ENCODE measurements at places on chromosomes 16 and 17. TPM values are rescaled to one million over a fixed set of nuclear protein-coding genes. Genes with fewer than 3 reads are reported as not detected.
A peak's percentile ranks its signal among the peaks of the same experiment; 100 is the strongest.

DNA sequence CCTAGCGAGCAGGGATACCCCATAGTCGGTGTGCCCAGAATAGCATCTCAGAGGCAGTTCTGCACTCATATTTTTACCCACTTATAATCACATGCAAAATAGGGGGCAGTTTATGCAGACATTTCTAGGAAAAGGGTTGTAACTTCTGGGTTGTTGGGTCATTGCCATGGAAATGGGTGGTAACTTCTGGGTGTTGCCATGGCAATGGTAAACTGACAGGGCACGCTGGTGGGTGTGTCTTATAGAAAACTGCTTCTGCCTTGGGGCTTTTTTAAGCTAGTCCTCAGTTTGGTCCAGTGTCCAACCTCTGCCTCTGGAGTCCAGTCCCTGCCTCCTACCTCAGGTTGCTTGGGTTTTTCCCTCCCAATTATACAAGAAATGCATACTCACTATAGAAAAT lies 7.4 kb upstream of the SPAG9 start:
- no peak overlapping the region for H3K27ac ChIP-seq
- H3K4me3 ChIP-seq = no peak overlapping the region
- H3K4me1 ChIP-seq = peaks cover 30% of the 10 kb centered on the region
- no peaks in the 10 kb centered on the region for H3K27me3 ChIP-seq
- DNase-seq = no peak

GRCh38 chr17:4748686-4749085 lies 9.0 kb upstream of the CXCL16 start:
- no peak overlapping the region for H3K4me3 ChIP-seq
- H3K27me3 ChIP-seq = peaks cover 62% of the 10 kb centered on the region
- no peak for DNase-seq
- H3K4me1 ChIP-seq = peaks cover 48% of the 10 kb centered on the region

DNA sequence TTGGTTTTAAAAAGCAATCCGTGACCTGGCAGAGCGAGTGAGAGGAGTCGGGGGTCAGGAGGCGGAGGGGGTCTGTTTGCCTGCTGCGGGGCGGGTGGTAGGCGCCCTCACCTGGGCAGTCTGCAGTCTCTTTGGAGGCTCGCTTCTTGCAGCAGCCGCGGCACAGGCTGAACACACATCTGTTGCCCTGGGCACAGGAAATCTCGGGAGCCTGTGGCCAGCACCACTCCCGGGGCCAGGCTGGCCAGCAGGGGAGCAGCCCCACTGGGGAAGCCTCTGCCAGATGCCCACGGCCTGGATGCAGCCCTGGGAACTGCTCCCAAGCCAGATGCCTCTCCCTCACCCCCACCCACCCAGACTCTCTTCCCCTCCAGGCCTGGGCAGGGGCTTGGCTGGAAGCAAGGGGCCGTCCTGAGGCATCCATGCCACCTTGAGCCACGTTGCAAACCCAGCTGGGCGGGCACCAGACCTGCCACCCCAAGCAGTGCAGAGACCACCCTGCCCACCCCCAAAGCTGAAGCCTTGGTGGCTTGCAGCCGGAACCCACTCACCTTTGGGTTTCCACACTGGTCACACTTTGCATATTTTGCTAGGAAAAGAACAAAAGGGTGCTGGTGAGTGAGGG lies 6.6 kb downstream of the GPS1 start:
- DNase-seq = peak; percentile 54
- no peaks in the 10 kb centered on the region for H3K4me1 ChIP-seq
- no peaks in the 10 kb centered on the region for H3K27me3 ChIP-seq
- H3K4me3 ChIP-seq = no peak overlapping the region
- H3K27ac ChIP-seq = no peak overlapping the region
- H3K36me3 ChIP-seq = peaks cover 99% of the 10 kb centered on the region

Gene KRT37
- not detected for total RNA-seq

DNA sequence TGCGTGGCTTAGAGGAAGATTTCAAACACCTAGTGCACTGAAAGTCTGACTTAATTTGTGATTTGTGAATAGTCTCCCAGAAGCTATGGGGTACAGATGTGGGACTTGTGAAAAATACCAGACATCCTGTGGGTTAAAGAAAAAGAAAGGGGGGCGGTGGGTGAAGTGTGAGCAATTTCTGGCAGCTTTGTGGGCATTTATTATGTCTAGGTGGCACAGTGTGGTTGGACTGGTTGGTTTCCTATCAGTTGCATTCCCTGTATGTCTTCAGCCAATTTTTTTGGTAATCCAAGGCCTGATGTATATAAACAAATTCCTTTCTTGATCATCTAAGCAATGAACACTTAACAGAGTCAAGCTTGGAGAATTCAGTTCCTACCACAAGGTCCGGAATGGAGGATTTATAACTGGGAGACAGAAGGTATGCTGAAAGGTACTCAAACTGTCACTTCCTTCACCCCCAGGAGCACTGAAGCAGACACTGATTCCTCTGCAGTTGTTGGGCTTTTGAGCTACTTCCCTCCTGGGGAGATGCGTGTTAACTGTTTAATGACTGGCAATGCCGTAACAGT lies 211.6 kb downstream of the WWOX start:
- H3K4me3 ChIP-seq = no peak overlapping the region
- no peak overlapping the region for H3K27ac ChIP-seq
- no peaks in the 10 kb centered on the region for H3K36me3 ChIP-seq
- no peak for DNase-seq
- H3K4me1 ChIP-seq = no peaks in the 10 kb centered on the region
- no peaks in the 10 kb centered on the region for H3K27me3 ChIP-seq

Gene KIF2B
- total RNA-seq = not detected

- no peaks in the 10 kb centered on the region for H3K36me3 ChIP-seq
- H3K4me1 ChIP-seq = no peaks in the 10 kb centered on the region
- no peak overlapping the region for H3K27ac ChIP-seq
- DNase-seq = no peak
- H3K27me3 ChIP-seq = peaks cover 26% of the 10 kb centered on the region
These were observed 306.5 kb upstream of the TNRC6C start for GRCh38 chr17:77651988-77652387.

- no peak overlapping the region for H3K27ac ChIP-seq
- no peaks in the 10 kb centered on the region for H3K36me3 ChIP-seq
- H3K4me3 ChIP-seq = no peak overlapping the region
These were observed 31.0 kb downstream of the SOX9 start for GRCh38 chr17:72151565-72152386.

Gene TMED6
- total RNA-seq = 1.2 TPM

Gene KRT17
- total RNA-seq = 85.6 TPM

DNA sequence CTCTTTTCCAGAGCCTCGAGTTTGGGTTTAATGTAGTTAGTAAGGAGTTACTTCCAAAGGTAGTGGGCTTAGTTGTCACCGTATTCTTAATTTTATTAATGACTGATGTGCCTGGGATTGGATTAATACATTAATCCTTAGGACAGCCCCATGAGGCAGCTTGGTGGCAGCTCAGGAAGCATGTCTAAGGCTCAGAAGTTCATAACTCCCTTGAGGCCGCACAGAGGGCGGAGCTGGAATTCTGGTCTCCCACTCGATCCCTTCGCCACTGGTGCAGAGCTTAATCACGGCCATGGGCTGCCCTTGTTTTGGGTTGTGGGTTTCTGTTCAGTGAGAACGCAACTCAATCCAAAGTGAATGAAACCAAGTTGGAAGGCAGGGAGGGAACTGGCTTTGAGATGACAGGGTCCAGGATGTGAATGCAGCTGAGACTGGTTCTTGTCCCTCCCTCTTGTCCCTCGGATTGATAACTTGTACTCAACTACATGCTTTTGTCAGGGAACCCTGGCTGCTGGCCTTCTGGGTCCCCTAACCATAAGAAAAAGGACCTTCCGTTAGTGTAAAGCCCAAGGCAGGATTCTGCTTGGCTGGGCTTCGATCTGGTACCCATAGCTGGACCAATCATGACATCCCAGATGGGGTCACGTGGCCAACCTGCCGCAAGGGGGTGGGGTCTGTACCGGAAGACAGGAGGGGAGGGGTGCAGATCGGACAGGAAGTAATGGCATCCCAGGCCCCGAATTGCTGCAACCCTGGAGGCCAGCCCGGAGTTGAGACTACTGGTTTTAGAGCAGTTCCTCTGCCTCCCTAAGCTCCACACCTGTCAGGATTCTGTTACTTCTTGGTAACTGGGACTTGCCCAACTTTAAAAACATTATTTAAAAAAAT lies 45.4 kb downstream of the SNX20 start:
- no peak overlapping the region for H3K27ac ChIP-seq
- no peaks in the 10 kb centered on the region for H3K27me3 ChIP-seq
- H3K36me3 ChIP-seq = no peaks in the 10 kb centered on the region
- no peaks in the 10 kb centered on the region for H3K4me1 ChIP-seq
- H3K4me3 ChIP-seq = no peak overlapping the region
- no peak for DNase-seq

DNA sequence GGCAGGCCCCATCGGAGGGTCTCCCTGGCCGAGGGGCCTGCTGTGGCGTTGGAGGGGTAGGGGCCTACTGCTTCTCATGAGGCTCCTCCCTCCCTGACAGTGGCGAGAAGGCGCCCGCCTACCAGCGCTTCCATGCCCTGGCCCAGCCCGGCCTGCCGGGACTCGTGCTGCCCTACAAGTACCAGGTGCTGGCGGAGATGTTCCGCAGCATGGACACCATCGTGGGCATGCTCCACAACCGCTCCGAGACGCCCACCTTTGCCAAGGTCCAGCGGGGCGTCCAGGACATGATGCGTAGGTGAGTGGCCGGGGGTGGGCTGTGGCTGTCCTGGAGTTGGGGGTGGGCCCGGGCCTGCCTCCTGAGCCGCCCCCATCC lies 1.7 kb downstream of the CDT1 start:
- H3K36me3 ChIP-seq = peaks cover 32% of the 10 kb centered on the region
- peaks cover 10% of the 10 kb centered on the region for H3K4me1 ChIP-seq
- no peak overlapping the region for H3K27ac ChIP-seq
- H3K27me3 ChIP-seq = peaks cover 8% of the 10 kb centered on the region
- no peak overlapping the region for H3K4me3 ChIP-seq

GRCh38 chr17:42706732-42707131 lies 24.4 kb downstream of the CNTNAP1 start:
- no peak overlapping the region for H3K4me3 ChIP-seq
- H3K36me3 ChIP-seq = no peaks in the 10 kb centered on the region
- H3K27ac ChIP-seq = no peak overlapping the region
- DNase-seq = no peak

Gene ASPA
- 7.1 TPM for total RNA-seq

DNA sequence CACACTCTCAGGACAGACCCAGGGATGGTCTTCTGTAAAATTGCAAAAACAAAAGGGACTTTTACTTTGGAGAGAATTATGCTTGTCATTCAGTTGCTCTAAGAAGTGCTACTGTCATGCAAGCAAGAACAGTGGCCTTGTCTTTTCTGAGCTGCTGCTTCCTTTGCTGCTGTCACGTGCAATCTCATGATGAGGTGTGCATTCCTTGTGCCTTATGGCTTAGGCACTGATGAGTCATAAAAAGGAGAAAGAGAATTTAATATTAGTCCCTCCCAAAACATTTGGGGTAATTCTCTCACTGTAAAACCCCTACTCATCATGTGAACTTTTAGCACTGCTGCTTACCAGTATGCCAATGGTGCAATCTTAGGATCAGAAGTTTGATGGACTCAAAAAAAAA lies 2051.3 kb downstream of the TP53TG3F start:
- no peak overlapping the region for H3K27ac ChIP-seq
- H3K27me3 ChIP-seq = no peaks in the 10 kb centered on the region
- no peaks in the 10 kb centered on the region for H3K36me3 ChIP-seq
- H3K4me1 ChIP-seq = no peaks in the 10 kb centered on the region
- DNase-seq = no peak

DNA sequence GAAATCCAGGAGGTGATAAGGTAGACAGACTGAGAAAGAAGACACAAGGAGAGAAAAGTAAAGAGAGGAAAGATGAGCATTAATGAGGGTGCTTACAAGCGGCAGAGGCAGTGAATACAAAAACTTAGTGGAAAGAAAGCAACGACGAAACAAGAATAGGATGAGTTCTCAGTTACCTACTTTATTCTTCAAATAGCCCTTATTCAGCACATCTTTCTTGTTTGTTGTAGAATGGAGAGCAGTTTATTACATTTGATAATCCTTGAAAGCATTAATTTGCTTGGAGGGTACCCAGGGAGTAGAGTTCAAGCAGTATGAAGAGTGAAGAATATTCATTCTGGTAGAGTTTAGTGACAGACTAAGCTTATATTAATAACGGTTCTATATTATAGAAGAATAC lies 22.4 kb downstream of the PAFAH1B1 start:
- H3K36me3 ChIP-seq = no peaks in the 10 kb centered on the region
- no peak overlapping the region for H3K27ac ChIP-seq
- no peaks in the 10 kb centered on the region for H3K4me1 ChIP-seq
- H3K27me3 ChIP-seq = no peaks in the 10 kb centered on the region
